Omental fat pad (tissue), 4 donors: ENCODE measurements at places on chromosomes 6 and 20.

DNA sequence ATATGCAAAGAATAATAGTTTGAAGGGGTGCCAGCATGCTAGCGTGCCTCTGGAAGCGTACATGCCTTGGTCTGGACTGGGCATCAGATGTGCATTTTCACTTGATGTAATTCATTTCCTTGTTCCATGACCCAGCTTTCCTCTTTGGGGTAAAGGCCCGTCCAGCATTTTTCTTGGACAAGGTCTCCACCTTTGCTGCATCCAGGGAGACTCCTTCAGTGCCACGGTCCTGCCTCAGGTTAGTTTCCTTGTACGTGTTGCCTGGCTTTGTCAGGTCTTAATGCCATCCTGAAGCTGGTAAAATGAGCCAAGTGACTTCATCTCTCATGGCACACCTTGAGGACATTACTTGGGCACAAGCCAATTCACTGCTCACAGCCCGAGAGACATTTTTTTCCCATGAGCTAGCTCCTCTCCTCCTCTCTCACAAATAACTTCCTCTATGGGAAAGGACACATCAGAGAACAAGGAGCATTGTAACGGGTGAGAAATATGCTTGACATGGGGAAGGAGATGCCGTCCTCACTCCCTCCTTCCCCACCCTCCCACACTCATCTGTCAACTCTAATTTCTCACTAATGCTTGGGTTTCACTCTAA is 23.9 kb downstream of the EDN1 start:
- DNase-seq, result no peak

DNA sequence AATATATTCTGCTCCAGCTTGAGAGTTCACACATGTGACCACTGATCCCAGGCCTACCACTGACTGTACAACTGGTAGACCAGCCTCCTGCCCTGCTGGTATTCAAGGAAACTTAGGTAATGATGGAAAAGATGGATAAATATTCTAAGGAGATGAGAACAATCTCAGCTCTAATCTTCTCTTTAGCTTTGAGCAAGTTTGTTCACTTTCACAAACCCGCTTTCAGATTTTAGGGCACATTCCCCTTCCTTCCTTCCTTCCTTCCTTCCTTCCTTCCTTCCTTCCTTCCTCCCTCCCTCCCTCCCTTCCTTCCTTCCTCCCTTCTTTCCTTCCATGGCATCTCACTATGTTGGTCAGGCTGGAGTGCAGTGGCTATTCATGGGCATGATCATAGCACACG is 88.2 kb upstream of the PHACTR1 start:
- DNase-seq, result no peak

- DNase-seq, result no peak
These were observed 62.4 kb downstream of the TMEM242 start for GRCh38 chr6:157260735-157261410.

DNA sequence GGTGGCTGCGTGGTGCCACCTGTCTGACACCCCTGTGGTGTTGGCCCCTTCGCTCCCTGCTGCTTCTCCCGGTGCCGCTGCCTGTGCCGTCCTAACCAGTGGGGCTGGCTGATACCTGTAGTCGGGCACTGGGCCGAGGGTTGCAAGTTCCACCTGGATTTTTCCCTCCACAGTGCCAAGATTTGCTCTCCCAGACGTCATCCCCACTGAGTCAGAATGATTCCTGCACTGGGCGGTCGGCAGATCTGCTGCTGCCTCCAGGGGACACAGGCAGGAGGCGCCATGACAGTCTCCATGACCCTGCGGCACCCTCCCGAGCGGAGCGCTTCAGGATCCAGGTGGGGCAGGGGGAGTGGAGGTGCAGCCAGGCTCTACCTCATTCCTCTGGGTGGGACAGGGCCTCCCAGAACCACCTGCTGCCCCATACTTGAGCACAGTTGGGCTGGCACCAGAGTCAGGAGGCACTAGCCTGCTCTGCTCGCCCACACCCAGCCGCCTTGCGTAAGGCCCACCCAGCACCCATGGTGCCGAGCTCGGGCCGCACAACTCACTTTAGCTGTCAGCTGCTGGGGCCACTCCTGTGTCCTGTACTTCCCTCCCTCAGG is 60.2 kb downstream of the TCP11 start:
- no peak for DNase-seq

DNA sequence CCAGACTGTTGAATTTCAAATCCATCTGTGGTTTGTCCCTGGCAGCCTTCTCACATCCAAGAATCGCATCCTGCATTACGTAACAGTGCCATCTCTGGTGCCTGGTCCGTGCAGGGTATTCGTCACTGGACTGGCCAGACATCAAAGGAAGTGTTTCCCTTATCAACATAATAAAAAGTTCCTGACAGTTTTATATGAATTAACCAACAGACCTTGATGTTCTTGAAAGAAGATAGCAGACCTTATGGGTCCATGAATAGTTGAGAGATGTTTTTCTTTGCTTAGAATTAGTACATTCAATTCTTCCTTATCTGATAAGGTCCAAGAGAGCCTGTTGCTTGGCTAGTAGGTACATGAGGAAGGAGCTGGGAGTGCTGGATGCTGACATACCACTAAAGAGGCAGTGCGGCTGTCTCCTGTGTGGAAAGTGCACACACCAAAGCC is 77.6 kb downstream of the PHACTR2 start:
- DNase-seq, result no peak

- DNase-seq, result no peak
These were observed 2.0 kb upstream of the VARS1 start for GRCh38 chr6:31797588-31797987.

- DNase-seq, result no peak
These were observed 153.1 kb downstream of the MYB start for GRCh38 chr6:135334169-135334568.

- DNase-seq, result no peak
These were observed 83.5 kb downstream of the NDUFAF5 start for GRCh38 chr20:13868331-13868730.

- no peak for DNase-seq
These were observed 417 bp downstream of the VAPB start for GRCh38 chr20:58389324-58389967.

- DNase-seq, result no peak
These were observed 19.9 kb downstream of the ACSS1 start for GRCh38 chr20:25038103-25038410.

DNA sequence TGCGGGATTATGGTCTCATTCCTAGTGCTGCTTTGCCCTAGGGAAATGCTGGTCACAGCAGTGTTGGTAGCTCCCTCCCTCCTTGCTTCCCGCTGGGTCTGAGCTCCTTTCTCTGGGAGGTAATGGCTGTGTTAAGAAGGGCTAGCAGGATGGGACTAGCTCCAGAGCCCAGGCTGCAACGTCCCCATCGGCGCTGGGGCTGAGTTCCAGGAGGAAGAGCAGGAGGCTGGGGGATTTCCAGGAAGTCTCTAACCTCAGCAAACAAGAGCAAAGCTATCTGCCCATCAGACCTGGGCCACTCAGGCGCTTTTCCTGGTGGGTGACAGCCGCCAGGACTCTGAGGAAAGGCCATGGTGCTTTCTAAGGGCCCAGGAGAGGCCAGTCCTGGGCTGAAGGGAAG is 174.2 kb downstream of the DLL1 start:
- DNase-seq, result no peak

DNA sequence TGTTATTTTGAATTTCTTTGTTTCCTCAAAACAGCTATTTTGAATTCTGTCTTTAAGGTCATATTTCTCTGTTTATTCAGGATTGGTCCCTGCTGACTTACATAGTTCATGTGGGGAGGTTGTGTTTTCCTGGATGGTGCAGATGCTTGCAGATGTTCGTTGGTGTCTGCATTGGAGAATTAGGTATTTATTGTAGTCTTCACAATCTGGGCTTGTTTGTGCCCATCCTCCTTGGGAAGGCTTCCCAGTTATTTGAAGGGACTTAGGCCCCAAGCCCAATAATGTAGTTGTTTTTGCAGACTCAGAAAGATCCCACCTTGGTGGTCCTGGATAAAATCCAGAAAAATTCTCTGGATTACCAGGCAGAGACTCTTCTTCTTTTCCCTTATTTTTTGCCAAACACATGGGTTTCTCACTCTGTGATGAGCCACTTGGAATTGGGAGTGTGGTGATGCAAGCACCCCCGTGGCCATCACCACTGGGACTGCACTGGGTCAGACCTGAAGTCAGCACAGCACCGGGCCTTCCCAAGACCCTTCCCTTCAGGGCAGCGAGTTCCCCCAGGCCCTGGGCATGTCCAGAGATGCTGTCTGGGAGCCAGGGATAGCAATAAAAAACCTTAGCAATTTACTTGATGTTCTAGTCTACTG is 81.6 kb upstream of the EZR start:
- DNase-seq, result no peak

- no peak for DNase-seq
These were observed 41.9 kb upstream of the CALHM6 start for GRCh38 chr6:116419069-116419786.

DNA sequence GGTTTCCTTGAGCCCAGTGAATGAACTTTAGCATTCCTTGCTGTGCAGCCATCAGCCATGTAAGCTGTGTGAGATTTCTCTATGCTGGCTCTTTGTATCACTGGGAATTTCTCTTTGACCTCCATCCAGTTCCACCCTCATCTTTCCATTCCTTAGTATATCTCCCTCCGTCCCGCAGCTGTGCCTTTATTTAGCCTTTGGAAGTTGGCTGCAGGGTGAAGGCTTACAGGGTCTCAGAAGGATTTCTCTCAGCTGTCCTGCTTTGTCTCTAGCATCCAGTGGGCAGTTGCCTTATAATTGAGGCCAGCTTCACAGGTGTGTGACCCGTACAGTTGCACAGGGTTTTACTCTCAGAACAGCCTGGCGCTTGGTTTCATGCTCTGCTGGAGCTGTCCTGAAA is 144.3 kb downstream of the PXDC1 start:
- DNase-seq, result no peak

DNA sequence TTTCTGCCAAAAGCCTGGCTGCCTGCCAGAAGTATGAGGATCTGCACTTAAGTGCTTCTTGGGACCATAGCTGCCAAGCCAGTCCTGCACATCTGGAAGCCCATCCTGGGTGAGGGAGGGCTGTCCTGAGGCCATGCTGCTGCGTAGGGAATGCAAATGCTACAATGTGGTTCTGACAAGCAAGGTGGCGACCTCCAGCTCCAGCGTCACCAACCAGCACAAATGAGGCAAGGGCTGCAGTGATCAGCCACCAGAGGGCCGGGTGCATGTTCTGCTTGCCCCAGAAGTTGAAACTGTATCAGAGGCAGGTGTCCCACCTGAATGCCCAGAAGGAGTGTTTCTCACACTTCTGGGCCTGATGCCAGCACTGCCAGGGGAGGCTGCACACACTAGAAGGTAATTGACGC is 99.1 kb upstream of the KCNQ5 start:
- DNase-seq, result no peak

DNA sequence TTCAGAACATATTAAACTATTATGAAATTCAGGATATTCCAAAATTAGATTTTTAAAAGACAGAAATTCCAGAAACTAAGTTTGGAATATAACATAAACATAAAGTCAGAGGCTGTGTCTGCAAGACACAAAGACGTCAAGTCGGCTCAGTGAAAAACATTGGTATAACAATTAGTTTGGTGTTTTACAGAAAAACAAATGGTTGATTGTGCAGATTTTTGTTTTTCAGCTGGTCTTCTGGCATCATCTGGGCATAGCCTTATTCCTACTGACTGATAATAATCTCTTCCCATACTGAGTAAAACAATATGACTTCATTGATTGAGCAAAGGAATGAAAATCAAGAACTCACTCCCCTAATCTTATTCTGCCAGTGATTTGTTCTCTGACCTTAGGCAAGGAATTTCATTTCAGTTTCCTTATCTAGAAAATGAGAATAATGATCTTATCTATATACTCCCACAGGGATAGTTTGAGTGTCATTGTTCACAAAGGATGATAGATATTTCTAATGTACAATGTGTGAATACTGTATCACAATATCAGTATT is 84.3 kb downstream of the FRK start:
- DNase-seq, result no peak

- DNase-seq, result no peak
These were observed 11.8 kb downstream of the CPNE5 start for GRCh38 chr6:36827261-36828079.

DNA sequence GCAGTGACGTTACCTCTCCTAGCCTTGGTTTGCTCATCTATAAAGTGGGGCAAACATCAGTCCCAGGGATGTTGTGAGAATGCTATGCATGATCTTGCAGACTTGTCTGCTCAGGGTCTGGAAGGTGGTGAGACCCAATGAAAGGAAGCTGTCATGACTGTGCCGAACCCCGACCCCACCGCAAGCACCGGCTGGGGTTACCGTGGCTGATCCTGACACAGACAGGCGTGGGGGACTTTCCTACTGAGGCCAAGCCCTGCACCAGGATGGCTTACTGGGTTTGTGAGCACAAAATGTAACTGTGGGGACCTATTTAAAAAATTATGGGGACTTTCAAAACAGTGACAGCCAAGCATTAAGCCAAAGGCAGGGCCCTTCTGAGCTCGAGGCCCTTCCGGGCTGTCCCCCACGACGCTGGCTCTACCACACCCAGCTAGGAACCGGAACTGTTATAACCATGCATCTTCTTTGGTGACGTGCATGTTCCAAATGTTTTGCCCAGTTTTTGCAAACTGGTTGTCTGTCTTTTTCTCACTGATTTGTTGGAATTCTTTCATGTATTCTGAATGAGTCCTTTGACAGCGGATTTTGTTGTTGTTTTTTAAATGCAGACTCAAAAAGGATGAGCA is 76.6 kb upstream of the PMEPA1 start:
- DNase-seq, result no peak

GRCh38 chr20:61387204-61387953 is 135.3 kb downstream of the CDH4 start:
- DNase-seq, result no peak
